ENCODE measurements at places on chromosomes 5 and 9.

GRCh38 chr5:90434116-90434714, 24.7 kb upstream of the CETN3 start:
- DNase-seq = no peak

DNA sequence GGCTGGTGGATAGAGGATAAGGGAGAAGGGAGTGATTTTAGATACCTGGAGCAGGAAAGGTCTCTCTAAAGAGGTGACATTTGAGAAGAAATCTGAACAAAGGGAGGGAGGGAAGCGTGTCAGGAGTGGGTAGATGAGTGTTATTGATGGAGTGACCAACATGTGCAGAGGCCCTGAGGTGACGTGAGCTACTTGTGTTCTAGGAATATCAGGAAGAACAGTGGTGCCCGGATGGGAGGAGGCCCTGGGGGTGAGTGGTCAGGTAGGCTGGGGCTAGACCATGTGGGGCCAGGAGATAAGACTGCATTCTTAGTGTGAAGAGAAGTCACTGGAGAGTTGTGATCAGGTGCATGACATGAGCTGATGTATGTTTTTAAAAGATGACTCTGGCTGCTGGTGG, 256.2 kb downstream of the ARHGAP26 start:
- DNase-seq = no peak

GRCh38 chr5:43193181-43193893, 1.3 kb downstream of the NIM1K start:
- DNase-seq = no peak

DNA sequence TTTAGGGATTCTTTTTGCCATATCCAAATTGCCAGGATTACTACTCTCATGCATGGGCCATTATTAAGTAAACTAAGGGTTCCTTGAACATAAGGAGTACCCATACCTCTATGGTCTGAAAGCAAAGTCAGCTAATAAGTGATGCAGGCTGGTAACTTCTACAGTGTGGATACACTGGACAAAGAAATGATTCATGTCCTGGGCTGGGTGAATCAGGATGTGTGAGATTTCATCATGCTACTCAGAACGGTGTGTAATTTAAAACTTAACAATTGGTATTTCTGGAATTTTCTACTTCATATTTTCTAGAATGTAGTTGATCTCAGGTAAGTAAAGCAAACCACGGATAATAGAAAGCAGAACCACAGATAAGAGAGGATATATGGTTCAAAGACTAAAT, 428.8 kb downstream of the CHSY3 start:
- DNase-seq = no peak

DNA sequence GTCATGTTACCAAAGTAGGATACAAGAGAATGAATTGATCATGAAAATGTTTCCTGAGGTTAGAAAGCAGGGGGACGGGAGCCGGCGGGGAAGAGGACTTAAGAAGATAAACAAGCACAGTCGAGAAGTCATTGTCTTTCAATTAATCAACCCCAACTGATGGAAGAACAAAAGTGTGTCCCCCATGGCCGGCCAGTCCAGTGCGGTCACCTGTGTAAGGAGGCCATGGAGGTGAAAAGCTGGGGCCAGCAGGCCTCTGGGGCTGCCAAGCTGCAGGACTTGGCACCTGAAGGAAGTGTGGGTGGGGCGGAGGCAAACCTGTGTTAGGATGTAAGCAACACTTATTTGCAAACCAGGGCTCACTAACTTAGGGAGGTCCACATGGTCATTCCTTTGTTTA, 223.3 kb upstream of the TBCA start:
- no peak for DNase-seq

DNA sequence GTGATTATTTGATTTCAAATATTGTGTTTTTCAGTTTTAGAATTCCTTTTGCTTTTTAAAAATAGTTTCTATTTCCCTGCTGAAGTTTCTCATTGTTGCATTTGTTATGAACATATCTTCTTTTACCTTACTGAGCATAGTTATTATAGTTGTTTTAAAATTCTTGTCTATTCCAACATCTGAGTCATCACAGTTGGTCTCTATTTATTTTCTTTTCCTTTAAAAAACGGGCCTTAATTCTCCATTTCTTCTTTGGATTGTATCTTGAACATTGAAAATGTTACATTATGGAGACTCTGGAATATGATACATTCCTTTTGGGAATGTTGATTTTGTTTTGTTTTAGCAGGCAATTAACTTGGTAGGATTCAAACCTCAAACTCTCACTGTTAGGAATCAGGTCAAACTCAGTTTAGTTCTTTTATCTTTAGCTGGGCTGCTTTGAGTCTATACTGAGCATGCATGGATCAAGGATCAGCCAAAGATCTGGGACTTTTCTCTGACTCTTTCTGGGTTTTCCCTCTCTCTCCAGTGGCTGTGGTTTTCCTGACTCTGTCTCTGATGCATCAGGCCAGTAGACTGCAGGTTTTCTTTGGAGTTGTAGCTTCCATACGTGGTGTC, 70.3 kb downstream of the TEK start:
- no peak for DNase-seq

Data from activated gamma-delta T cell (primary cell).